ENCODE measurements at places on chromosomes 6 and 20.

DNA sequence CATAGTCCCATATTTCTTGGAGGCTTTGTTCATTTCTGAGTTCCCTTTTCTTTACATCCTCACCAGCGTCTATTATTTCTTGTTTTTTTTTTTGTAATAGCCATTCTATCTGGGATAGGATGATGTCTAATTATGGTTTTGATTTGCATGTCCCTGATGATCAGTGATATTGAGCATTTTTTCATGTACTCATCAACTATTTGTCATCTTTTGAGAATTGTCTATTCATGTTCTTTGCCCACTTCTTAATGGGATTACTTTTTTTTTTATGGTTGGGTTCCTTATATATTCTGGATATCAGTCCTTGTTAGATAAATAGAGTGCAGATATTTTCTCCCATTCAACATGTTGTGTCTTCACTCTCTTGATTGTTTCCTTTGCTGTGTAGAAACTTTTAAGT is 42.1 kb downstream of the CYB5R4 start:
- DNase-seq: no peak

DNA sequence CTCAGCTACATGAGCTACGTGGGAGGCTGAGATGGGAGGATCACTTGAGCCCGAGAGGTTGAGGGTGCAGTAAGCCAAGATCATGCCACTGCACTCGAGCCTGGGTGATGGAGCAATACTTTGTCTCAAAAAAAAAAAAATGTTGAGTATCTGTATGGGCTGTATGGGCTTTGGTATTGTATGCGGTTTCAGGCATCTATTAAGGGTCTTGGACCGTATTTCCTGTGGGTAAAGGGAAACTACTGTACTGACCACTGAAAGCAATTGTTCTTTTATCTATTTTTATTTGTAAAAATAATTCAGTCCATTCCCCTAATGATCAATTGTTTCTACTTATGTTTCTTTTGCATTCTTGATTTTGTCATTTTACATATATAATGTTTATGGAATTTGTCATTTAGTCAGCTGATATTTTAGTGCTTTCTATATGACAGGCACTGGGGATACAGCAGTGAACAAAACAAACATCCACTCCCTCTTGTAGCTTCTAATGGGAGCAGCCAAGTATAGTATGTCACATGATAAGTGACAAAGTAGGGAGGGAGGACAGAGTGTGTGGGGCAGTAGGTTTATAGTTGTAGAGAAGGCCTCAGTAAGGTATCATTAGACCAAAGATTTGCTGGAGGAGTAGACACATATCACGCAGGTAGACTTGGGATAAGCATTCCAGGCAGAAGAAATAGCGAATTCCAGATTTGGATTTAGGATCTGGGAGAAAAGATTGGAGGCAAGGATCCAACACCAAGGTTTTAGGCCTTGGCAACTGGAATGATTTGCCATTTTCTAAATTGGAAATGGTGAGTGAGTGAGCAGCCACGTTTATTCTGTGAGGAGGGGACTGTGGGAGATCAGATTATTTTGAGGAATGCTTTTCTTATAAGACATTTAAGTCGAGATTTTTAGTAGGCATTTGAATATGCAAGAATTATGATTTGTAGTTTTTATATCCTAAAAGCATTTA is 6.0 kb downstream of the PCMT1 start:
- DNase-seq: no peak

- no peak for DNase-seq
Measured at GRCh38 chr20:52054123-52054522, 137.5 kb downstream of the ZFP64 start.

GRCh38 chr6:87766211-87766610 is 64.2 kb upstream of the AKIRIN2 start:
- DNase-seq: no peak

- no peak for DNase-seq
Measured at GRCh38 chr20:57198132-57199072, 68.0 kb downstream of the BMP7 start.

DNA sequence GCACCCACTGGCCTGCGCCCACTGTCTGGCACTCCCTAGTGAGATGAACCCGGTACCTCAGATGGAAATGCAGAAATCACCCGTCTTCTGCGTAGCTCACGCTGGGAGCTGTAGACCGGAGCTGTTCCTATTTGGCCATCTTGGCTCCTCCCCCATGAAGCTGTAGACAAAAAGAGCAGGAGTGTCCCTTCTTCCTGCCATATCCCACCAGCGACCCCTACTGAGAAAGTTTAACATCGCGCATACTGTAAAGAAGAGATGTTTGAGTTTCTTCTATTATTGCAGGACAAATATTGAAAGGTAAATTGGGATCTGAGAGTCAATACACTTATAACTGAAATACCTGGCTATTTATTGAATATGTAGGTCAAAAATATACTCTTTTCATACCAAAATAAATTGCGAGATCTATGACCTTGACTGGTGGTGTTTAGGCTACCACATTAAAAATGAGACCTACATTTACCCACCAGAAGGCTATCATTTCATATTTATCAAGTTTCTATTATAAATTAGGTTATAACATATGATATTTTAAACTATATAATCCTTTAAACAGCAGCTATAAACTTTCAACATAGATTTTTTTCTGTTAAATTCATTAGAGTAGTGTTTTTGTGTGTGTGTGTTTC is 586.3 kb downstream of the HTR1B start:
- peak; percentile 32 for DNase-seq

- DNase-seq: no peak
Measured at GRCh38 chr6:23302514-23302913, 733.1 kb downstream of the HDGFL1 start.

DNA sequence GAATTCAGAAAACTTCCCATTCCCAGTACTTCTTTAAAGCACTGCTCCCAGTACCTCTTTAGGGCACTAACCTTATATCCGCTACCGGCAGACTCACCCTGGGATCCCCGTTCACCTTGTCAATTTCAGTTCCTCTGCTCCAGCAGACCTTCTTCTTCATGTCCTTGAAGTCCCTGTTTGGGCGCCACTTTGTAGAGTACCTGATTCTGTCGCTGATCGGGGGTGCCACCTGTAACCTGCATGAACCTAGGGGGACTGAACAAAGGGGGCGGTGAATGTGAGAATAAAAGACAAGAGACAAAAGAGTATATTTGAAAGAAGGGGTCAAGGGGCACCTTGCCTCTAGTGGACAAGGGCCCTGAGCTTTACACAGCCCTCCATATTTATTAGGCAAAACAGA is 4.9 kb upstream of the GINS1 start:
- no peak for DNase-seq

DNA sequence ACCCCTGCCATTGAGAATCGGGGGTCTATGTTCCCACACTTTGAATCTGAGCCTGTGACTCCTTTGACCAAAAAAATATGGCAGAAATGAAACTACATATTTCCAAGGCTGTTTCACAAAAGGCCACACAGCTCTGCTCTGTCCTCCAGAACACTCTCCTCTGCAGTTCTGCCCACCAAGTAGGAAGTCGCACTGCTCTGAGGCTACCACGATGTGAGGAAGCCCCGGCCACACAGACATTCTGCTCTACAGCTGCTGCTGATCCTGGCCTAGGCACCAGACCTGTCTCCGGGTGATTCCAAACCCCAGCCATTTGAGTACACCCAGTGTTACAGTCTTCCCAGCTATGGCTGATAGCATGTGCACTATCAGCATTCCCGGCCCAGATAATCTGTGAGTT is 85.1 kb downstream of the LYRM4 start:
- DNase-seq: no peak

DNA sequence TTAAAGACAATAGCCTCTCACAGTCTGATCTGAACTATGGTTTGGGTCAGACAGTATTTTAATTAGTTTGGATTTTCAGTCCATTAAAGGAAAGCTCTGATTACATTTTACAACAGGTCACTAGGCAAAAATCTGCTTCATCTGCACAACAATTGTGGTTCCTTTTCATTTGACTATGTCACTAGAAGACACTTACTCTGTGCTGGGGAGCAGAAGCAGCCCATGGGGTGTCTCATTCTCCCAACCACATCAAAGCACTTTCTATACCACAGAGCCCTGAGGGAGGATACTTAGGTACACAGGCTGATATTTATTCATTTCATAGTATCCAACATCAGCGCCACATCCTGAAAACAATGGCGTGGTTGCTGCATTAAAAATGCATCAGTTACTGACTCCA is 36.6 kb upstream of the HDAC2 start:
- peak; percentile 33 for DNase-seq

DNA sequence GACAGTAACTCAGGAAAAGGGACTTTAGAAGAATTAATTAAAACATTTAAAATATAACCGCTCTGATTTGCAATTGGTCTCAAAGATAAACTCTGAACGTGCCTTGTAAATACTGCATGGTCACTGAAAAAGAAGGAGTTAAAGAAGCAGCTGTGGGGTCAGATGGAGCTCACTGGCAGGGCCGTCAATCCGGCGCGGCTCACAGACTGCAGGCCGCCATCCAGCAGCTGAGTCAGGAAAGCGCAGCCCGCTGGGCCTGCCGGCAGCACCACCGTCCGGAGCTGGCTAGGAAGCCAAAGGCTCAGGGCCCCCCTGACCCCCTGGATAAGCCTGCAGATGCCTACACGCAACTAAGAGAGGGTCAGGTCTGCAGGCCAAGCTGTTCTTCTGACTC is 54.2 kb upstream of the FRMD1 start:
- DNase-seq: no peak

DNA sequence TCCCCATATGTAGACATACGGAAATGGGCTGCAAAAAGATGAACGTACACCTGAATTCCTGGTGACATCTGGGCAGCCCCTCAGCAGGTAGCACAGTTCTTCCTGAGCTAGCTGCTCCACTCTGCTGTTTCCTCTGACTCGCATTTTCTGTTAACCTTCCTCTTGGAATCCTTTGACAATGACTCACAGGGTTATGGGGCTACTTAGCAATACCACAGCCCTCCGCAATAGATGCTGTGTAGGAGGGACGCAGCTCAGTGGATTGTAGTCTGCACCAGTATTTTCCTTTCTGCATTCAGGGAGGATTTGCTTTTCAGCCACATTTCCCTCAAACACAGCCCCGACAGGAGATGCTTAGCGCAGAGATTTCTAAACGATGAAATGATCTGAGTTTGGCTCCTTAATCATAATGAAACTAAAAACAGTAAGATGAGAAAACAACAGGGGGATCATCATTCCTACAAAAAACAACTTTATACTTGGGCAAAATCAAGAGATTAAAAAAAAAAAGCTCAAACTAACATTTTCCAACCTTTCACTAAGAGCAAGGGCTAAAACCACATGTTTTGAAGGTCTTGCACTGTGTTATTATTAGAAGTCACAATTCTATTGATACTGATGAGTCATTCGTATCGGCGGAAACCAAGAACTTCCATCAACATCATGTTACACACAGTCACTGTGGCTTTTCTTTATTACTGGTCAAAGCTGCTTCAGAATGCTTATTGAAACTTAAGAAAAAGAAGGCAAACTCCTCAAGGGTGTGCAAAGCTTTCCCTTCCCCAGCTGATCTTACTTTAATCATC is 12.2 kb downstream of the BACH2 start:
- DNase-seq: no peak

- no peak for DNase-seq
Measured at GRCh38 chr6:89790403-89790802, 29.2 kb downstream of the MDN1 start.

GRCh38 chr6:104159045-104159618 is 700.6 kb downstream of the HACE1 start:
- no peak for DNase-seq

GRCh38 chr6:5279891-5280338 is 18.6 kb downstream of the FARS2 start:
- DNase-seq: no peak

GRCh38 chr6:52976149-52976548 is 18.9 kb downstream of the GSTA4 start:
- DNase-seq: no peak

GRCh38 chr6:37966801-37967200 is 147.3 kb downstream of the ZFAND3 start:
- DNase-seq: no peak

DNA sequence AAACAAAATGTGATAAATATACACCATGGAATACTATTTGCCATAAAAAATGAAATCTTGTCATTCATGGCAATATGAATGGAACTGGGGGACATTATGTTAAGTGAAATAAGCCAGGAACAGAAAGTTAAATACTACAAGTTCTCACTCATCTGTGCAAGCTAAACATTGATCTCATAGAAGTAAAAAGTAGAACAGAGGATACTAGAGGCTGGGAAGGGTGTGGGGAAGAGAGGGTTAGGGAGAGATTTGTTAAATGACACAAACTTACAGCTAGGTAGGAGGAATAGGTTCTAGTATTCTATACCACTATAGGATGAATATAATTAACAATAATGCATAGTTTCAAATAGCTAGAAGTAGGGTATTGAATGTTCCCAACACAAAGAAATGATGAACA is 61.0 kb downstream of the SLC22A2 start:
- DNase-seq: no peak

GRCh38 chr20:58898629-58899408 is 46.3 kb downstream of the GNAS start:
- DNase-seq: no peak

- no peak for DNase-seq
Measured at GRCh38 chr20:48478370-48478769, 349.4 kb downstream of the PREX1 start.

- no peak for DNase-seq
Measured at GRCh38 chr20:9112541-9113515, 43.9 kb downstream of the PLCB4 start.

DNA sequence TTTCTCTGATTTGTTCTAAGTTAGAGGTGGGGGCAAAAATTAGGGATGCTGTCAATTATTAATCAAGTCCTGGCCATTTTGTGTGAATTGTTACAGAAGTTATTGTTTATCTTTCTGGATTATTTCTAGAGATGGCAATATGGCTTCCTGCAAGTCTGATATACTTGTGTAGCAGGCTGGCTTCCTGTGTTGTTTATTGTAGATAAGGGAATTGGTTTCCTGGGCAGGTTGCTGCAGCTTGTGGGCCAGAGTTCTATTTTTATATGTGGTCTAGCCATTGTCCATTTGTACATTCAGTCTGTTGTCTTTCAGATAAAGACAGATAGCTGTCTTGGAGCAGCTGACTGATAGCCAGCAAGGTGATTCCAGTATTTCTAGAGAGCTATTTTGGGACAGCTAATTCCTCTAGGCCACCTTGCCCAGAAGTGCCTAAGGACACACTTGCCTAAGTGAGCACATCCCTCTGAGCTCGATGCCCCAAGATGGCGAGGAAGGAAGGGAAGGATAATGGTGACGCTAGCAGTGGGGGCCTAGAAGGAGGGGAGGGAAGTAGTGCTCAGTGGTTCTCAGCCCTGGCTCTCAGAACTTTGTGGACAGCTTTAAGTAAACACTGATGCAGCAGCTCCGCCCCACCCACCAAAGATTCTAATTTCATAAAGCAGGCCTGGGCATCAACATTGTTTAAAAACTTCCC is 25.5 kb downstream of the DDO start:
- peak; percentile 74 for DNase-seq

- DNase-seq: no peak
Measured at GRCh38 chr6:16731478-16732051, 29.7 kb downstream of the ATXN1 start.

GRCh38 chr6:25359891-25360290 is 80.7 kb downstream of the CARMIL1 start:
- DNase-seq: no peak
